Dermis blood vessel endothelial cell (primary cell): ENCODE measurements at places on chromosomes 12 and 14.

DNA sequence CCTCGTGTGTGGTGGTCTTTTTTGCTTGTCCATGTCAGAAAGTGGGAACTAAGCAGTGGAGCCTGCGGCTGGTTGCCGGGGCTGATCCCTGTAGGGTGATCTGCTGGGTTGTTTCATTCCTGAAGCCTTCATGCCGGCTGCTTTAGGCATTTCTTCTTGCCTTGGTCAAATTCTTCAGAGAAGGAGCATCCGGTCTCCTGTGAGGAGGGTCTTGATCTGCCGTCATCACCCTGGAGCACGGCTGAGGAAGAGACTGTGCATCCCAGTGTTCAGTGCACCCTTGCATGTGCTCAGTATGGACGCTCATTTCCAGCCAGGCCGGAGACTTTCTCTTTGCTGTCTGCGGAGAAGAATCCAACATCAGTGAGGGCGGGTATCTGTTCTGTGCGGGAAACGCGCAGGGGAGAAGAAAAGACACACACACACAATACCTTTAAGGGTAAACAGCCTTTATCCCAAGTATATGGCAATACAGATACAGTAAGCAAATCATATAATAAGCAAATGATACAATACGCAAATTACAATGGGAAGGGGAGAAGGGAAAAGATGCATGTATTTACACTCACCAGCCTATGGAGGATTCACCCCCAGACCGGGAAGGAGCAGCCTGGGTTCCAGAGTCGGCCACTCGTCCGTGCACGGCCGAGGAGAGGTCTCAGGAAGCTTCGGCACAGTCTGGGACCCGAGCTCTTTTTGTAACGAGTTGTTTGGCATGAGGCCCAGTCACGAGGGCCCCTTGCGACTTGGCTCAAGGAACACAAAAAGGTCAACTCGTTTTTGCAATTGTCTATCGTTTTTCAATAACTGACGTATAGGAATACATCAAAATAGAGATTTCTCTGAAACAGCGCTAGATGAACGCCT, 1366.8 kb upstream of the TMEM132C start:
- DNase-seq, result no peak

- DNase-seq, result no peak
Observed at GRCh38 chr14:71521238-71522135, 410.7 kb upstream of the RGS6 start.

DNA sequence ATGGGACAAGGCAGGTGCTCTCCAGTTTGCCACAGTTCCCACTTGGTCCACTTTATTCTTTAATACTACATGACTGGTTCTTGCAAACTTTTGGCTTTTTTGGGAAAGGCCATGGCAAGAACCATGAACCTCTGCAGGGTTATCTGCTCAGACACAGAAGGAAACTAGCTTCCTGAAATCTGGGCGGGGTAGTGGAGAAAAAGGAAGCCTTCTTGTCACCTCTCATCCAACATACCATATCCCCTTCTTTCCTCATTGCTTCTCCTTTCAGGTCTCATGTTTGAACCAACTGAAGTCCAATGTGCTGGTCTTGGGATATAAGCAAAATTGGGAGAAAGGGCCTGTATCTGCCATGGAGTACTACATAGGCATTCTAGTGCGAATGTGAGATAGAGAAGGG, 5.5 kb upstream of the KLHL33 start:
- no peak for DNase-seq

DNA sequence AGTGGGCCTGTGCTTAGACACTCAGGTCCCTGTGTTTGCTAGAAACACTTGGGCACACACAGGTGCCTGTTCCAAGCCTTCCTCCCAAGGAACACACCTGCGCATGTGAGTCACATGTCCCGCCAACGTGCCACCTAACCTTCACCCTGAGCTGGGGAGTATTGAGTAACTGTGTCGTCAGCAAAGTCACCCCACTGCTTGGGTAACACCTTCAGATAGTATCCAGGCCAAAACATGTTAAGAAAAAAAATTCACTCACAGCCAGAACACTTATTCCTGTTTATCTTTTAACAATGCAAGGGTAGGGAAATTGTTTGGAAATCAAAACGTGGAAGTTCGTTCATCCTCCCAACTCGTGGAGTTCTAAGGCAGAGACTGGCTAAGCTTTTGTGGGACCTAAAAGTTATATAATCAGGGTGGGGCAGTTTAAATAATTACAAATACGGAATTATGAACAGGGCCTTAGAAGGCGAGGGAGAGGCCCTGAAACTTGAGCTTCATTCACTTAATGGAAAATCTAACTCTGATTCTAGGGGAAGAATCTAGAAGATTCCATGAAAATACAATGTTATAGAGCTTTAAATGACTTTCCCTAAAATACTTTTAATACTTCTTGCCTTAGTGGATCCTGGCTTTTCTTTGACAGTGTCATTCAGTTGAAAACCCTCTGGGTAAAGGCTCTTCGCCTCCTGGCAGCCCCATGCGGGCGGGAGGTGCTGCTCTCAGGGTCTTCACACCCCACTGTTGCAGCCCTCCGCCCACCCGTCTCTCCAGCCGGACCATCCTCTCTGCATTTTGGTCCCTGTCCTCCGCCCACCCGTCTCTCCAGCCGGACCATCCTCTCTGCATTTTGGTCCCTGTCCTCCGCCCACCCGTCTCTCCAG, 30.3 kb upstream of the ADIPOR2 start:
- DNase-seq, result peak; percentile 77

DNA sequence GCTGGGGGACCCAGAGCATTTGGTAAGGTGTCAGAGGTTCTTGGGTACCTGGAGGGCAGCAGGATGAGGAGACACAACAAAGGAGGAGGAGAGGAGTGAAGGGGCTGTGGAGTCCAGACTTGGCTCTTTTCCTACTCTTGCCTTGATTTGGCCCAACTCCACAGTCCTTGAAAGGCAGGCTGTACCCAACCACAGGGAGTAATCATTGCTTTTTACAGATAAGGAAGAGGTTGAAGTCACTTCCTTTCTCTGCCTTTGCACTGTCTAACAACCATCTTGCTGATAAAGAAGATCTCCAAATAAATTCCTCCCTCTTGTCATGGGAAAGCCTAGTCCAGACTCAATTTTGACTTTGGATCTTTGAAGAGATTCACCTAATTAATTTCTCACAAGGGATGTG, 226.8 kb upstream of the HMGA2 start:
- DNase-seq, result no peak

- DNase-seq, result no peak
Observed at GRCh38 chr12:3256103-3256631, 179.0 kb downstream of the TSPAN9 start.

- no peak for DNase-seq
Observed at GRCh38 chr14:22998329-22999012, 11.5 kb downstream of the C14orf93 start.

DNA sequence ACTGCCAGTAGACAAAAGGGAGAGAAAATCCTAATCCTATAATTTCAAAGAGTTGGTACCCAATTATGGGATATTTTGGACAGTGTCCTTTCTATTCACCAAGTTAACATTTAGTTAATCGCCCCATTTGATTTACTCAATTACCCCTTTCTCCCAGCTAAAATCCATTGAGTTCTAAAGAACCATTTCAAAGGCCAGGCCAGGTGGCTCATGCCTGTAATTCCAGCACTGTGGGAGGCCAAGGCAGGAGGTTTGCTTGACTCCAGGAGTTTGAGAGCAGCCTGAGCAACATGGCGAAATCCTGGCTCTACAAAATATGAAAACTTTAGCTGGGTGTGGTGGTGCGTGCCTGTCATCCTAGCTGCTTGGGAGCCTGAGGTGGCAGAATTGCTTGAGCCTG, 5.5 kb upstream of the GPR19 start:
- no peak for DNase-seq

GRCh38 chr12:131061041-131061806, 107.5 kb downstream of the ADGRD1 start:
- DNase-seq, result no peak

GRCh38 chr12:108106599-108106998, 22.5 kb upstream of the WSCD2 start:
- DNase-seq, result no peak
